ENCODE measurements at places on chromosomes 5 and 9. TPM values are rescaled to one million over a fixed set of nuclear protein-coding genes. Genes with fewer than 3 reads are reported as not detected.

The GABBR2 gene
- 0.18 TPM for total RNA-seq

The ANKRD18B gene
- total RNA-seq: not detected

The ZNF462 gene
- total RNA-seq: 47.7 TPM

The ARL14EPL gene
- total RNA-seq: not detected

The PCDHGB6 gene
- total RNA-seq: 6.7 TPM

The TAF11L5 gene
- not detected for total RNA-seq

The LIFR gene
- total RNA-seq: 57.0 TPM

The FREM1 gene
- total RNA-seq: 1.2 TPM

DNA sequence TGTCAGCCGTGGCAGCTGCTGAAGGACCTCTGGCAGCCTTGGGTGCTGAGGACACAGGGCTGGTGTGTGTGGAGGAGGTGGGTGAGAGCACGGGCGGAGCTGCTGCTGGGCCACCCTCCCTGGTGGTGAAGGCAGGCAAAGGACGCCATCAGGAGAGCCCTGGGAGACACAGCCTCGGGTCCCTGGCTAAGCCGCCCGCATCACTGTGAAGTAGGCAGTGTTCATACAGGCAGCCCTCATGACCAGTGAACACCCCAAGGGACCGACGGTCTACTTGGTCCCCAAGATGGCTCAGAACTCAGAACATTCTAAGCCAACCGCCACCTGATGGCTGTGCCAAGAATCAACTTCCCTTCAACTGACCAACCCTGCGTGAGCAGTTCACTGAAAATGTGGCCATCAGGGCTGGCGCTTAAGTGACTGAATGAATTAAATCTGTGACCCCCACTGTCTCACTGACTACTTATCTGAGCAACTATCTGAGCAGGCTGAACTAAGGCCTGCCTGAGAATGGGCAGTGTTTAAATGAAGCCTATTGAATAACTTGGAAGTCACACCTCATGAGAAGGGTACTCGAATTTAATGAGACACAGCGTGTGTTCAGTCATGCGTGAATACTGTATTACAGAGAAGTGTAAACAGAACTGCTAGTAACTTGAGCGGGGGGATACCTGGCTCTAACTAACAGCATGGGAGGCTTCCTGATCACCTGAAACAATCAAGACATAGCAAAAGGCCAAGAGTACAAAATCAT lies 54.7 kb upstream of the SIMC1 start:
- DNase-seq: no peak

- no peak for DNase-seq
Measured at GRCh38 chr9:123914517-123915196, 15.3 kb downstream of the DENND1A start.

DNA sequence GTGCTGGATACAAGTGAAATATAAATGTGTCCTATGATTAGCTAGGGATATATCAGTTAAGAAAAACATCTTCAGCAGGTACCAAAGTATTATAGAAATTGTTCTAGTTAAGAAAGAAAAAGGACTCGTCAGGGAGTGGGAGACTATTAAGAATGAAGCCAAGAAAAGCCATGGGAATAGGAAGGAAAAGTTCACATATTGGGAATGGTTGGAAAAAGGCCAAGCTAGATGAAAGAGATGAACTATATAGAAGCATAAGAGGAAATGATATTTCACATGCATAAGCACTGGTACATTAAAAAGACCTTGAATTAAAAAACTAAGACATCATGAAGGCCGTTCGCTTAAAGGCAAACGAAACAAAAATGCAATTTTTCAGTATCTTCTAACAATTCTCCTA lies 237.7 kb downstream of the ADAMTS6 start:
- no peak for DNase-seq

- no peak for DNase-seq
Measured at GRCh38 chr9:127455324-127455992, 4.1 kb downstream of the LRSAM1 start.

- DNase-seq: no peak
Measured at GRCh38 chr5:109028608-109029299, 281.1 kb downstream of the FER start.

DNA sequence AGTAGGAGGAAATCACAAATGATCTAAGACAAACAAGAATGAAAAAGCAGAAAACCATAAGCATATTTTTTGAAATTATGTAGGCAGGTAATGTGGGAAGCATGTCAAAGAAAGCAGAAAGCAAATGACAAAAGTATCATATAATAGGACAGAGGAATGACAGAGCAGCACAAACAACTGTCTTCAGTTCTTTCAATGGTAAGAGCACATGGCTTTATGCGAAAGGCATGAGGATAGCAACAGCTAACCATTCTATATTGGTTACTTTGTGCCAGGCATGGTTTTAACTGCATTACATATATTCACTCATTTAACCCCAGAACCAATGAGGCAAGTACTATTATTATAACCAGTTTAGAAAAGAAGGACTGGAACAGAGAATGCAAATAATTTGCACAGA lies 137.4 kb downstream of the FBXL7 start:
- DNase-seq: no peak

- no peak for DNase-seq
Measured at GRCh38 chr9:91896097-91896496, 53.9 kb downstream of the ROR2 start.

DNA sequence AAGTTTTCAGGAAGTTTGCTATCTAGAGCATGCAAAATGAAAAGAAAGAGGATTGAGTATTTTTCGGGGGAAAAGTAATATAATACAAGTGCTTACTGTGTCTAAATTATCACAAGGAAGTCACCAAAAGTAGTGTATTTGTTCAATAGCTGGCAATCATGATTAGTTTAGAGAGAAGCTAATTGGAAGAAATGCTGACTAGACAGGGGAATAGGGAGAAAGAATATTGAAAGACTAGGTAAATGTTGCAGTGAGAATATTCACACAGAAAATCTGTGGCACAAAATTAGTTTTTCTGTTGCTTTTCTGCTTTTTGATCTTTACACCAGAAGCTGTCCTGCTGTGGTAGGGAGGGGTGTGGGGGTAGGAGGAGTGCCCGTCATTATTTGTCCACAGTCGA lies 238.7 kb downstream of the MARCHF11 start:
- DNase-seq: no peak

GRCh38 chr5:105670596-105670995 lies 2000.1 kb downstream of the EFNA5 start:
- no peak for DNase-seq

- no peak for DNase-seq
Measured at GRCh38 chr5:111942201-111942600, 185.2 kb upstream of the NREP start.

DNA sequence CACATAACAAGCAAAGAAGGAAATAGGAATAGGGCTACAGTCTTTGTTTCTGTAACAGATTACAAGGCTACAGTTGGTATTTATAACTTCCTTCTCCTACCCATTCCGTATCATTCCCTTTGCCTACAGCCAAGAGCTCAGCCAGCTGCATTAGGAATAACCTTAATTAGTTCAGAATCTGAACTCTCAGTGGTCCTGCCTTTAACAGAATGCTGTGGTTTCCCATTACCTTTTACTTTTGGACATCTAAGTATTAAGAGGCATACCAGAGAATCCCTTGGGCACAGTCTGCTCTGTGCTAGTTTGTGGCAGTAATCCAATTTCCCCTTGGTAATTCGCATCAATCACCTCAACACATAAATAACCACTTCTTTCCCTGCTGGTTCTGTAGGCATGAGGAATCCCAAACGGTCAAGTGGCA lies 44.2 kb downstream of the PKD2L2 start:
- no peak for DNase-seq

- no peak for DNase-seq
Measured at GRCh38 chr5:86118542-86118941, 499.2 kb upstream of the COX7C start.

DNA sequence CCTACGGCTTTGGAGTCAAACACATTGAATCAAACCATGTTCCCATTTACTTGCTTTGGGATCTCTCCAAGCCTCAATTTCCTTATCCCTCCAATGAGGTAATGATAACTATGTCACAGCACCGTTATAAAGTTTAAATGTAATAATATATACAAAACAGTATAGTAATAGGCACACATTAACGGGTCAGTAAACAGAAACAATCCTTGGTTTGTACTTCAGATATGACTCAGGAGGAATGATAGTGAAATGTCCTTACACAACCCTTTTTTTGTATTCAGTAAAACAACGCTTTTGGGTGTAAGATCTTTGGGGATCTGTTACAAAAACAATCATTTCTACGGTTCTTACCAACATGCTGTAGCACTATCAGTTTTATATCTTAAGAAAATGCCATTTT lies 178.5 kb upstream of the GNA14 start:
- no peak for DNase-seq

GRCh38 chr5:178415353-178415752 lies 174.8 kb downstream of the COL23A1 start:
- no peak for DNase-seq

GRCh38 chr5:118193194-118193905 lies 795.0 kb downstream of the DTWD2 start:
- no peak for DNase-seq

DNA sequence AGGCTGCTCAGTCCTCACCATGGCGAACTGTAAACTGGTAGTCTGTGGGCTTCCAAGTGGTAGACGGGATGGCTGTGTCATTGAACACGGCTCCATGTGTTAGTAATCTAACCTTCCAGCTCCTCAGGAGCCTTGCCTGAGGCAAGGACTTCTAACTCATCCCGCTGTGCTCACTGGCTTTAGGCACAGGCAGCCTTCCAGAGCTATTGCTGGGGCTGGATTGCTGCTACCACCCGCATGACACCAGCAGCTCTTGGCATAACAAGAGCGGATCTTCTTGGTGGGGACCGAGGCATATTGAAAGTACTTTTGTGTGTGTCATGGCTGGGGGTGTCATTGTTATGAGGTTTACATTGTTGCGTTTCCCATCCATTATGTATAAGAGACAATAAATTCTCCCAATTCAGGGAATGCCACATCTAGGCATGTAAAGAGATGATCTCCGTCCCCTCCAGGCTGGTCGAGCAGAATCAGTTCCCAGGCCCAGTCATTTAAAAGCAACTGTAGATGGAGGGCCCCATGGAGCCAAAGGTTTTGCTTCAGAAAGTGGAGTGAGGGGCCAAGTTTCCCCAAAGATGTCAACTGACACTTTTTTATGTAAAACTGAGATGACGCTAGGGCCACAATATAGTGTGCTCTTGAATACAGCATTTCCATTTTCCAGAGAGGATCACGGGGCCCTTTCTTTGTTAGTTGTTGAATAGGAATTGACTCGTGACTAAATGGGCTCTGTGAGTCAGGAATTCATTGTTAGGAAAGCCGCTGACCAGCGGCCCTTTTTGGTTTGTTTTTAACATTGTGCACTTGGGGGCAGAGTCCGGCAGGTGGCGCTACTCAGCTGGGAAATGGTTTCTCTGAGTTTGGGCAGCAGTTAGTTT lies 759.5 kb downstream of the TAF11L14 start:
- DNase-seq: peak; percentile 24

DNA sequence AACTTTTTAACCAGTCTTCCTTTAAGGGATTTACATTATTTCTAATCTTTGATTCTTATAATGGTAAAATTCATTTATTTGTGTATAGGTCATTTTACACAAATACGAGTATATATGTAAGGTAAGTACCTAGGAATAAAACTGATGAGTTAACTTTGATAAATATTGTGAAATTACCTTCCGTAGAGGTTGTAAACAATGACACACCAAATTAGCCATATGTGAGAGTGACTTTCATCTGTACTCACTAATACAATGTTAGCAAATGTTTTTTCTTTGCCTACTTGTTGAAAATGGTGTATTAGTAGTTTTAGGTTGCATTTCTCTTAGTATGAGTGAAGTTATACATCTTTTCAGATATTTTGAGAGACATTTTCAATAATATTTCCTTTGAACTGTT lies 42.6 kb upstream of the TSLP start:
- no peak for DNase-seq

DNA sequence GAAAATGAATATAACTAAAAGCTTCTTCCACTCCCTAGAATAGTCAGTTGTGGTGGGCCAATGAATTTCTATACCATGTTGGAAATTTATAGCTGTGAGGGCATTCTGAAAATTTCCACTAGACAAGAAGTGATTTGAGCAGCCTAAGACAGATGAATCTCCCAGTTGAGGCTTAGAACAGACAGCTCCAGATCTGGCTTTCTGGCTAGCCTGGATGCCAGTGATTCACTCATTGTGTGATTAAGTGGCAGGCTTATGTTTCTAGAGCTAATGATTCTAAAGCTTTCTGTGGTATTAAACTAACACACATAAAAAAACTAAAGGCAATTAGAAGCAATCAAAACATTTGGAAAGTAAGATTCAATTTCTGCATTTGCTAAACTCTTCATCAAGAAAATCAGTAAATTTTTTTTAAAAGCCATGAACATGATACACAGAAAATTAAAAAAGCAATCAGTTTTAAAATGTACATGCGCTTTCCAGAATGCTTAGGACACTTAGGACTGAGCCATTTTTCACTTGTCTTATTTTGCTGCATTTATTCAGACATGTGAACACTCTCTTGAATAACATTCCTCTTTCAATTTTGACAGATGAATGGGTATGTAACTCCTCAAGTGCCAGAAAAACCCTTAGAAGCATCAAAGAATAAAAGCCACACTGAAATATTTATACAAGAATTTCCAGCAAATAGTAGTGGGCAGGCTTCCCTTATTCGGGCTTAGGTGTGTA lies 100.5 kb upstream of the GNAQ start:
- DNase-seq: no peak

DNA sequence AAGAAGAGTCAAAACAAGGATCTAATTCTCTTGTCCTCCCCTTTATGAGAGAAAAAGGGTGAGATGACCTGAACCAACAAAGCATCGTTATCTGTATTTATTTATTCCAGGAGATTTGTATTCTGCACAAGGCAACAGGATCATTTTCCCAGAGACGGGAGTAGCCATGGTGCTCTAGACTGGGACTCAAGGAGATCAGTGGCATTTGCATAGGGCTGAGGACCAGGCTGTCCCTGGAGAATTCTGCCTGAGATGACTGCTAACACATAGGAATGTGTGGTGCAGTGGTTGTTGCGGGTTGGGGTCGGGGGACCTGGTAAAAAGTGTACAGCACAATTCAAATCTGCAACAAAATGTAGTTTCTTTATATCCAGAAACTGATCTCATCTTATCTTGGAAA lies 22.3 kb upstream of the ZNF474 start:
- no peak for DNase-seq

DNA sequence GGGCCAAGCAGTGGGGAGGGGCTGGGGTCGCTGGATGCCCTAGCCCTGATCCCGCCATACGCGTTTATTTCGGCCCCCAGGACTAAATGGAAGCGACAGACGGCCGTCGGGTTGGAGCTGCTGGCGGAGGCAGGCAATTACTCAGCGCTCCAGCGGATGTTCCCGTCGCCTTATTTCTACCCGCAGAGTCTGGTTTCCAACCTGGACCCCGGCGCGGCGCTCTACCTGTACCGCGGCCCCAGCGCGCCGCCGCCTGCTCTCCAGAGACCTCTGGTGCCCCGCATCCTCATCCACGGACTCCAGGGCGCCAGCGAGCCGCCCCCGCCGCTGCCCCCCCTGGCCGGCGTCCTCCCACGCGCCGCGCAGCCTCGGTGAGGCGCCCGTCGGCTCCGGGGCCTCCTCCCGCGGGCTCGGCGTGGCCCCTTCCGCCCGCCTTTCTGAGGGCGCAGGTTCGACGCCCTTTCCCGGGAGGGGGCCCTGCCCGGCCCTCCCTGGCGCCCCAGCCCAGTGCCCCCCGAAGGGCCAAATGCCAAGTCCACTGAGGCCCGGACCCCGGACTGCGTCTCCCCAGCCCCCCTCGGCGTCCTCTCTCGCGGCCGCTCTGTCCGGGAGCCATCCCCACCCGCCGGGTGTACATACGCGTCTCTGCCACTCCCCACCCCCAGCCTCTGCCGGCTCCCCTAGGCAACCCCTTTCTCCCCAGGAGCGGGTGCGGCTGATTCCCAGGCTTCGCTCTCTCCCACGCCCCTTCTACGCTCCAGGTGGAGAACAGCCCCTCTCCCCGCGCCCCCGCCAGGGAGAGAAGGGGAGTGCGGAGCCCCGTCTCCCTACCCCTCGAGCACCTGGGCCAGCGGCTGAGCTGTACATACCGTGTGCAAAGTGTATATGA lies 7.0 kb downstream of the BARHL1 start:
- no peak for DNase-seq

Measured in heart right ventricle (tissue), 16 donors.